ENCODE measurements at places on chromosomes 7 and 10.

- no peak for DNase-seq
These were observed 31.0 kb downstream of the ADRA2A start for GRCh38 chr10:111107846-111108245.

GRCh38 chr10:91629715-91630549 lies 2.9 kb downstream of the PPP1R3C start:
- no peak for DNase-seq

DNA sequence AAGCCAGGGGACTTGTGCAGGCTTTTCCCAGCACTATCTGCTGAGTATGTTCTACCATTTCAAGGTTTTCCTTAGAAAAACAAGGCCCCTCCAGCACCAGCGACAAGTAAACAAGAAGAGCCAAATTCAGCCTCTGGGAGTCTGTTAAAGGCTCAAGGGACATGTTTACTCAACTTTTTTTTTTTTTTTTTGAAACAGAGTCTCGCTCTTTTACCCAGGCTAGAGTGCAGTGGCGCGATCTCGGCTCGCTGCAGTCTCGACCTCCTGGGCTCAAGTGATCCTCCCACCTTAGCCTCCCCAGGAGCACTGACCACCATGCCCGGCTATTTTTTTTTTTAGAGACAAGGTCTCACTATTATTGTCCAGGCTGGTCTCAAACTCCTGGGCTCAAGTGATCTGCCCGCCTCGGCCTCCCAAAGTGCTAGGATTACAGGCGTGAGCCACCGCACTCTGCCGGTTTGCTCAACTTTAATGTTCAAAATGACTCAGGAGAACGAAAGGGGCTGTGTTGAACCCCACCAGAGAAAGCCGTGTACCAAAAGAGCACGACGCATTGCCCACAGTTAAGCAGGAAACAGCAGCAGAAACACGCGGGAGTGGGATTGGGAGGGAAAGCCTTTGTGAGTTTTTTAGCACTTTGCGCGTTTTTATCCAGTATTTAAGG lies 772 bp downstream of the PRDX3 start:
- no peak for DNase-seq

DNA sequence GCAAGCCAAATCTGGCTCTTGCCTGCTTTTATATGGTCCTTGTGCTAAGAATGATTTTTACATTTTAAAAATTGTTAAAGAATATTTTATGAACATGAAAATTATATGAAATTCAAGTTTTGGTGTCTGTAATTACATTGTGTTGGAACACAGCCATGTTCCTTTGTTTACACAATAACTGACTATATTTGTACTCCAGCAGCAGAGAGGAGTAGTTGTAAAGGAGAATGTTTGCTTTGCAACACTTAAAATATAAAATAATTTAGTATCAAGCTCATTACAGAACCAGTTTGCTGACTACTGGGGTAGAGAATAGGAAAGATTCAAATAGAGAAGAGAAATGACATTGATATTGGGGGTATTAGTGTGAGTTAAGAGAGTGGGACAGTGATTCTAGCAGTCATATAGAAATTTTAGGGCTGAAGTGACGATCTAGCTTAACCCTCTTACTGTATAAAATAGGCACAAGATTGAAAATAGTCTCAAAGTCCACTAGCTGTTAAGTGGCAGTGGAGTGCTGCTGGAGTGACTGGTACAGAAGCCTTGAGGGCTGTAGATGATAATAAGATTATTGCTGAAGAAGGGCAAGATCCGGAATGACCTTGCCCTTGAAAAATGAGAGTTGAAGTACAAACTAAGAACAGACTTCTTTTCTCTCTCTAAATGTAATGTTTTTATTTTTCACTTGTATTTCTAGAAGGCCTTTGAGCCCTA lies 28.2 kb downstream of the SGPL1 start:
- no peak for DNase-seq

DNA sequence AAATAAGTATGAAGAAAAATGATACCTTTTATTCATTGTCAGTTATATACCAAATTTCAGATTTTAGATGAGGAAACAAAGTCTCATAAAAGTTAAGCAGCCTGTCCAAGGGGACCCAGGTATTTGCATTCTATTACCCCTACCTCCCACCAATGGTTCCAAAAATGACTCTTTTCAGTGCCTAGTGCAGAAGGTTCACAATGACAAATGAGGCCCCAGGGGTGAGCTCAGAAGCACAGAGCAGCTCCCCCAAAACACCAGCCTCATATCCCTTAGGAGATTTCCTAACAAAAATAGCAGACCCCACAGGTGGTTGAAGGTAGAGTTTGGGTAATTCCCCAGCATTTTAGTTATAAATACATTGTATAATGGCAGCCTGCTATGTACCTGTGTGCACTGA lies 168.6 kb downstream of the REEP3 start:
- no peak for DNase-seq

DNA sequence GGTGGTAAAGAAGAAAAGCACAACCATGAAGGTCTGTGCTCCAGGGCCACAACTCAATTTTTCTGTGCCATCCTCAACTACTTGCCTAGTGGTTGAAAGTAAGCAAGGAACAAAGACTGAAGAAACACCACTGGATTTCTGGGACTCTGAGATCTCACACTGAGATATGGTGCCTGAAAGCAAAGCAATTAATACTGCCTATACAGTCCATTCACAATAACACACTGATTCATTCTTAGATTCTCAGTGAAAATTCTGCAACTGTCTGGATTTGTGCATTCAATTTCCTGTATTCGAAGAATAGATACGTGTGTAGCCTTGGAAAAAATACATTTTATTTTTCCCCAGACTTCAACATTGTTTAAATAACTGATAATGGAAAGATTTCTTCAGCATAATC lies 116.4 kb upstream of the FAM133B start:
- no peak for DNase-seq

Measured in stimulated activated CD8-positive, alpha-beta memory T cell treated with anti-CD3 and anti-CD28 coated beads, Interleukin-2, amount 100 ng/mL, for 48 hours (primary cell).